AG09319 (cell line): ENCODE measurements at places on chromosomes 5 and 9.

DNA sequence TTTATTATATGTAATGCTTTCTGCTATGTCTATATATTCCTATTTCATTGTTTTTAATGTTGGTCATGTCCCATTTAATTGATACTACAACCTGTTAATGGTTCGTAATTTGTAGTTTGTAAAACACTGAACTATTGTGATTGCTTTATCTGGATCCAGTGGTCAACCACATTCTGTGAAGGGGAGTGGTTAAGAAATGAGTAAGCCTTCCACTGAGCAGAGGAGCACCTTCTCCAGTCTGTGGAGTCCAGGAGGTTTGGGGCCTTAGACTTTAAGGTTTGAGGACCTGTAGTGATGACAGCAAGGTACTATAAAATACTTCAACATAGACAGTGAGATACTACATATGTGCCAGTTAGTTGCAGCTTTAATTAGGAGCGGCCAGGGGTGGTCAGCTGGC, 67.7 kb upstream of the RAD23B start:
- no peak for DNase-seq

GRCh38 chr5:56757077-56757476, 58.3 kb upstream of the MAP3K1 start:
- no peak for DNase-seq

GRCh38 chr5:73030995-73031394, 75.2 kb downstream of the FCHO2 start:
- DNase-seq, result no peak

DNA sequence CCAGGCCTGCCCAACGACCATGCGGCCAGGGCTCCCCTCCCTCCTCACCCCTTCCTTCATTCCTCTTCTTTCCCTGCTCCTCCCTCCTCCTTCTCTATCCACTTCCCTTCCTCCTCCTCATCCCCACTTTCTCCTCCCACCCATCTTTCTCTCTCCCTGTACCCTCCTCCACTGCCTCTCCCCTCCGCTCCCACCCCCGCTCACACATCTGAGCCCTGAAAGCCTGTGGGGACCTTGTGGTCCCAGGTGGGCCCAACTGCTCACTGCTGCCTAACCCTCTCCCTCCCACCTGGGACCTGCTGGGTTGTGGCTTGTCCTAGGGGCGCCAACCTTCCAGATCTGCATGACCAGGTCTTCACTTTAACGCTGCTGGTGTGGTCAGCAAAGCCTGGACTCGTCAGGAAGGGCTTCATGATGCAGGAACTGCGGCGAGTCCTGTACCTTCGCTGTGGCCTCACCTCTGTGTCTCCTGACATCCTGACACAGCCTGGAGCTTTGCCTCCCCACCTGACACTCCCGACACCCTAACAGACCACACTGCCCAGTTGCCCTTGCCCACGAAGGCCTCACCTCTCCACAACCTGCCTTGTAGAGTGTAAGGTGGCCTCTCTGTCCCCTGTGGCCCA, 34.6 kb downstream of the C5orf15 start:
- no peak for DNase-seq

DNA sequence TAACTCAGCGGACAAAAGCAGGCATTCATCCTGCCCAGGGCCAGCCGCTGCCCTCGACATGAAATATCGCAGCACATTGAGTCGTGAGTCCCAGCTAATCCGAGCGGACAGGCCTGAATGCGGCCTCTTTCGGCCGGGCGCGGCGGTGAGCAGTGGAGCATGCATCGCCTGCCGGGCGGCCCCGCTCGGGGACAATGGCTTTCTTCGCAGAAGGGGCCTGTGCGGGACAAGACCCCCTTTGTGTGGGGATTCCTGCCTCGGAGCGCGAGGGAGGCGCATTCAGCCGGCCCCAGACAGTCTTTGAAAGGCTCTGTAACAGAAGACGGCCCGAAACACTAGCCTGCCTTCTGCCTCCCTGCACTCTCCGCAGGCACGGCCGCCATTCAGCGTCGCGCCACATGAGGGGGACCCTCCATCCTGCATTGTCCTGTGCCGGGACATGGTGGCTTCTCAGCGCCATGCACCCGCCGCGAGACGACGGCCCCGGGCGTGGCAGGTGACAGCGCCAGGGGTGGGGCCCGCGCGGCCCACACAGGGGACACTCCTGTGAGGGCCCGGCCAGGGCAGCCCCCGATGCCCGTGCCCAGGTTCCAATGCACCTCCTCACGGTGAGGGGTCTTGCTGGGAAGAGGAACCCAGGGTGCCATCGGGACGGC, 52.0 kb downstream of the EXD3 start:
- DNase-seq, result no peak

DNA sequence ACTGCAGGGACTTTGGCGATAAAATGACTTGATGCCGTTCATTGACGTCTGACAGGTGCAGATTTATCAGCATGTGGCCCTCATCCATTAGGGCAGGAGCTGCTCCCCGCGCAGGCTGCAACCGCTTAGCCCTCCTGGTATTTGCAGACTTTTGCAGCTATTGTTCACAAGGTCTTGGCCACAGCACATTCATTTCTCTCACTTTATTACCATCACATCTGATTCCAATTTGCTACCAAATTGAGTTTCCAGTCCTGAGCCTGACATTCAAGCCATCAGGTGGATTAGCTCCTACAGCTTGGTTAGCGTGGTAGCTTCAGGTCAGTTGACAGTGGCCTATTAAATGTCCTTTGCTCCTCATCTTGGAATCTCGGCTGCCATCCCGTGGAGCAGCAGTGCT, 299.2 kb downstream of the CD180 start:
- no peak for DNase-seq

GRCh38 chr5:98076501-98076900, 697.0 kb upstream of the RGMB start:
- no peak for DNase-seq

DNA sequence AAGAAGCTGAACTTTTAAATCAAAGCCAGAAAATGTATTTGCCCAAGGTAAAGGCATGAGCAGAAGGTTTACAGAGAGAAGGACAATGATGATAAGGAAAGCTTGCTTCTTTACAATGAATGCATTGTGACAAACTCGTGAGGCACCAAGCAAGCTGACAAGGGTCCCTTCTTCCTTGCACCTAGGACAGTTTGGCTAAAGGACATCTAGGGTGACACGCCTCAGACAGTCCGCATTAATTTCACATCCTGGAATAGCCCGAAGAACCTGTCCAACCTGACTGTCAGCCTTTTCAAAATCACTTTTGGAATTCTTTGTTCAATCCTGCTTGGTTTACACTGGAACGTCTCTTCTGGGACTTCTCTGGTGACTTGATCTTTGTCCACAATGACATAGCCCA, 146.4 kb upstream of the MAP3K1 start:
- no peak for DNase-seq

- DNase-seq, result no peak
These were observed 354.5 kb upstream of the ZNF608 start for GRCh38 chr5:125100951-125101350.

DNA sequence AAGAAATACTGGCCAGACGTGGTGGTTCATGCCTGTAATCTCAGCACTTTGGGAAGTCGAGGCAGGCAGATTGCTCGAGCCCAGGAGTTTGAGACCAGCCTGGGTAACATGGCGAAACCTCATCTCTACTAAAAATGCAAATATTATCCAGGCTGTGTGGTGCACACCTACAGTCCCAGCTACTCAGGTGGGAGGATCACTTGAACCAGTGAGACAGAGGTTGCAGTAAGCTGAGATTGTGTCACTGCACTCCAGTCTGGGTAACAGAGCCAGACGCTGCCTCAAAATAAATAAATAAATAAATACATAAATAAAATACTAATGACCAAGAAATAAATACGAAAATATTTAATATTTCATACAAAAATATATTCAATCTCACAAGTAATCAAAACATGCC, 18.8 kb downstream of the KLF9 start:
- DNase-seq, result no peak

GRCh38 chr9:15846611-15847010, 293.8 kb downstream of the CCDC171 start:
- DNase-seq, result no peak

GRCh38 chr5:149795360-149795759, 65.2 kb downstream of the PPARGC1B start:
- DNase-seq, result no peak

DNA sequence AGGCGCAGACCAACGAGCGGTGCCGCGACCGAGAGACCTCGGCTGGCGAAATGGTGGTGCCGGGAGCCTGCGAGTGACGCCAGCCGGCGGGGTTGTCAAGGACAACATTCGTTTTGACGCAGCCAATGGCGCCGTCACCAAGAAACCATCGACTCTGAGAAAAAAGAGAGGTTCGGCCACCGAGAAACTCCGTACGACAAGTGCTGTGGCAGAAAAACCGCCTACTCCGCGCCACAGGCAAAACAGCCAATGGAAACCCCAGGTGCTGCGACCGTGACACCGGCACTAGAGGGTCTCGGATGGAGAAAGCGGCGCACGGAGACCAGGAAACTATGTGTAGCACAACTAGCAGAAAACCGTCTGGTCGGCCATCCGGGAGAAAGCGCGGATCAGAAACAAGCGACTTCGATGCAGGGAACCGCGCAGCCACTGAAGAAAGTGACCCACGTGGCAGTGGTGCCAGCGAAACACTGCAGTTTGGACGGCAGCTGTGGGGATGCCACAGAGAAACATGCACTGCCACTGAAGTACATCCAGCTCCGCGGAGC, 88.8 kb downstream of the ANXA2R start:
- DNase-seq, result no peak

DNA sequence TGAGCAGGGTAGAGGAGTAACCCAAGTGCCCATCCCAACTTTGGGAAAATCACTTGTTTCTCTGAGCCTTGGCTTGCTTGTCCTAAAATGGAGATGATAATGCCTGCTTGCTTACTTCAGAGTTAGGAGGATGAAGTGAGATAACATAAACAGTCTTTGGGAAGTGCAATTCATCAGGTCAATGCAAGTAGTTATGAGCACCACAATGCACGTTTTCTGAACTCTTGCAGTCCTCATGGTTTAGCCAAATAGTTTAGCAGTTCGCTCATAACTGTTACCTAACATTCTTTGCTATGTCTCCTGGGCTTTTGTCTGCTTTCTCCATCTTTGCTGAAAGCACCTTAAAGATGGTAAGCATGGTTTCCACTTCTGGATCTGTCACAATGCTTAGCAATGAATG, 270.0 kb downstream of the ADAMTSL1 start:
- no peak for DNase-seq

DNA sequence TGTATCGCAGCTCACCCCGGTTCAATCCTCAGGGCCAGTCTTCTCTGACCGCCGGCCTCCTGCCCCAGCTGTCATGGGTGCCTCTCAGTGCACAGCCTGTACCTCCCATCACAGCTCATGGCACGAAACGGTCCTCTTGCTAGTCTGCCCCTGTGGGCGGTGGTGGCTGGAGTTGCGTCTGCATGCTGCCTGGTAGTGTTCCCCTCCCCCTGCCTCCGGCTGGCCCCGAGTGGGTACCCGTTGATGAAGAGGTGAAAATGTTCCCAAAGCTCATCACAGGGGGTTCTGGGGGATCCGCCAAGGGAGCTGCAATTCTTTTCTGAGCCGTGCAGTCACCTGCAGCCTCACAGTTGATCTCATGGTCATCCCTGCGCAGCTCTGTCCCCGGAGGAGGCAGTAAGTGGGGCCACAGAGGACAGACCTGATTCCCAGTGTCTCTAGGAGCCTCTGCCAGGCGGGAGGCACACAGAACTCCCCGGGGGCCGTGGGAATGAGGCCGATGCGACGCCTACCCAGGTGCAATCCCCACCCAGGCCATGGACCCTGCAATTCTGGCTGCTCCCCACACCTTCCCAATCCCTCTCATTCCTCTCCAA, 34.7 kb upstream of the FIBCD1 start:
- no peak for DNase-seq

GRCh38 chr5:112586596-112587062, 151.1 kb upstream of the APC start:
- DNase-seq, result no peak

- no peak for DNase-seq
These were observed 36.6 kb downstream of the MEGF10 start for GRCh38 chr5:127326976-127327755.

- DNase-seq, result no peak
These were observed 70.7 kb downstream of the GDNF start for GRCh38 chr5:37769108-37769507.

DNA sequence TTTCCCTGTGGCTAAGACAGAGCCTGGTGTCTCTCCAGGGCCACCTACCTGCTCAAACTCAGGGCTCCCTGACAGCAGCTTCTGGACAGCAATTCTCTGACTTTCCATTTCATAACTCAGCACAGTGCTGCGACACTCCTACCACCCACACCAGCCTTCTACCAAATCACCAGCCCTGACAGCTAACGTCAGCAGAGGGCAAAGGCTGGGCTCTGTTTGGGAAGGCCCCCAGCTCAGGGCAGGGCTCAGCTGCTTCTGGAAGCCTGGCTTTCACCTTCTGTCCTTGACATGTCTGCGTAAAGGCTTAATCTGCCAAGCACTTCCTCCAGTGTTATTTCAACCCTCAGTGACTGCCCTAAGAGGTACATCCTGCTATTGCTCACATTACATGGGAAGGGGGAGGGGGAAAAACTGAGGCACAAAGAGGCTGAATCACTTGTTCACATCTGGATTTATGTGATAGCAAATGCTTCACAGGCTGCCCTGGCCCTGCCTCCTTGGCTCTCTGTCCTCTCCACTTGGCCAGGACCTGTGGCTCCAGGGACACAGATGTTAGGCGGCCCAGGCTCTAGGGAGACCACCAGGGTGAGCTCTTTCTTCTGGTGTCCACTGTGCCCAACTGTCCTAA, 102.5 kb upstream of the PANK3 start:
- no peak for DNase-seq

DNA sequence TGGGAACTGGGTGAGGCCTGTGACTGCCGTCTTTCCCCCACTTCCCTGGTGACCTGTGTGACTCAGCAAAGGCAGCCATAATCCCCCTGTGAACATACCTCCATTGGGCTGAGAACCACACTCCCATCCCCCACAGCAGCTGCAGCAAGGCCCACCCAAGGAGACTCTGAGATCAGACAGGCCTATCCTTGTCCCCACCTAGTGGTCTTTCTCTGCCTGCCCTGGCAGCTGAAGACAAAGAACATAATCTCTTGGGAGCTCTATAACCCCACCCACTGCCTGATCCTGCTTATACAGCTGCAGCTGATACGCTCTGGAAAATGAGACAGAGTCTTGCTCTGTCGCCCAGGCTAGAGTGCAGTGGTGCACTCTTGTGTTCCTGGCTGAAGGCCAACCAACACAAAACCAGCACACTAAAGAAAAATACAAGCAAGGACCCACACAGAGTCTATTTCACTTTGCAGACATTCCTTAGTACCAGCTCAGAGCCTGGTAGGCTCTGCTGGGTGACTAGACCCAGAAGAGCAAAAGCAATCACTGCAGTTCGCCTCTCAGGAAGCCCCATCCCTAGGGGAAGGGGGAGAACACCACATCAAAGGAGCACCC, 106.7 kb downstream of the MCTP1 start:
- no peak for DNase-seq

GRCh38 chr9:35960039-35960655, 2.2 kb upstream of the OR2S2 start:
- no peak for DNase-seq

GRCh38 chr5:127111112-127111511, 37.8 kb upstream of the C5orf63 start:
- no peak for DNase-seq

DNA sequence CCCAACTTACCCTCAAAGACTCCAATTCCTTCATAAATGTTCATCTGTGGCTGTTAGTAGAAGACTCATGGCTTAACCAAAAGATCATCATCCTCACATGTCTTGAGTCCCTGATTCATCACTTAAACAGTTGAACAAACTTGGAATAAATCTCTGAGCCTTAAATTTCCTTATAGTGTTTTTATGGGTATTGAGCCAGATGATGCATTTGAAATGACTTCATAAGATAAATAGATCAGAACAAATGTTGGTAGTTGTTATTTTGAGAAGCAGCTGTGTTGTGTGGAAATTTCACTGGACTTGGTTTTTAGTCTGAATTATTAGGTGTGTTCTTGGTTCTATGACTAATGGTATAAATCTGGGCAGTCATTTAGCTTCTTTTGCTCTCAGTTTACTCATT, 236.2 kb downstream of the NNT start:
- DNase-seq, result peak; percentile 4
